ENCODE measurements at places on chromosomes 5 and 9.

GRCh38 chr5:75405296-75405695, 68.3 kb downstream of the HMGCR start:
- no peak for DNase-seq

DNA sequence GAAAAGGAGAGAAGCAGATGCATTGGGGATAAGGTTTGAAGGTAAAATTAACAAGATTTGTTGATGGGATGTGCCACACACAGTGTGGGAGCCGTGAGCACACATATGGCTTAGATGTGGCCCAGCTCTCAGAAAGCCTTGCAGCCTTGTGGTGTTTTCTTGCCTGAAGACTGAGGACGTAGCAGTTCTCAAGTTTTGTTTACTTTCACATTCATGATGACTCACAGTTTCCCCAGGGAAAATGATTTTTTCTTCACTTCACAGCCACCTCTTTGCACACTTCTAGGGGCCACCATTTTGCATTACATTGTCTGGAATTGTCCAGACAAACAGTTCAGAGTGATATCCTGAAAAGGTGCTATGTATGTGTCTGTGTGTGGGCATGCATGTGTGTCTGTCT, 126.2 kb downstream of the BASP1 start:
- no peak for DNase-seq

DNA sequence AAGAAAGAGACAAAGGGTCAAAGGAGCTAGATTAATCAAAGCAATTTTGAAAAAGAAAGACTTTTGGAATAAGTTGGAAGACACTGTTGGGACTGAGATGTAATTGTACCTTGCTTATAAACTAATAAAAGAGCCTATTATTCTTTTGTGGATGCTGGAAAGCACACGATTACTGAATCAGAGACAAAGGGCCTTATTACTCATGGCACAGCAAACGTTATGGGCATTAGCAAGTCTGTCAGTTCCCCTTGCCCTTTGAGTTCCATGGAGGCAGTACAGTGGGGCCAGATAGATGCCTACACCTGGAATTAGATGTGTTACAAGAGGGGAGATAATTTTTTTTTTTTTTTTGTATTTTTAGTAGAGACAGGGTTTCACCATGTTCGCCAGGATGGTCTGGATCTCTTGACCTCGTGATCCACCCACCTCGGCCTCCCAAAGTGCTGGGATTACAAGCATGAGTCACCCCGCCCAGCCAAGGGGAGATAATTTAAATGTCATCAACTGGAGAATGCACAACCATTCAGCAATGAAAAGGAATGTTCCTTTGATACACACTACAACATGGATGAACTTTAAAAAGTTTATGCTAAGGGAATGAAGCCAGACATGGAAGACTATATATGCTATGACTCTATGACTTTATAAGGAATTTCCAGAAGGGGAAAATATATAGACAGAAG, 128.9 kb downstream of the STARD4 start:
- no peak for DNase-seq

DNA sequence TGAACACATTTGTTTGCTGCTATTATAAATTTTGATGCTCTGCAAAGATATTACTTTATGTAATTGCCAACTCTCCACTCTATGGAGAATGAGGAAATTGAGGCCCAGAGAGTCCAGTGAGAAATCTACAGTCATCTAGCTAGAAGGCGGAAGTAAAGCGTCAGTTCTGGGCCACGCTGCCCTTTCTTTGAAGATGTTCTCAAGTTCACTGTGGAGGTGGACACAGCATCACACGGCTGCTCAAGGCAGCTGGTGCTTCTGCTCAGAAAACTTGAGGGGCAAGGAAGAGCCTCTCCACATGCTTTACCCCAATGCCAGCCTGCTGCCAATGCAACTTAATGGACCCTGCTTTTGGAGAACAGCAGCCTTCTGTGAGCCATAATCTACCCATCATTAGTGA, 96.3 kb downstream of the TTLL11 start:
- no peak for DNase-seq

DNA sequence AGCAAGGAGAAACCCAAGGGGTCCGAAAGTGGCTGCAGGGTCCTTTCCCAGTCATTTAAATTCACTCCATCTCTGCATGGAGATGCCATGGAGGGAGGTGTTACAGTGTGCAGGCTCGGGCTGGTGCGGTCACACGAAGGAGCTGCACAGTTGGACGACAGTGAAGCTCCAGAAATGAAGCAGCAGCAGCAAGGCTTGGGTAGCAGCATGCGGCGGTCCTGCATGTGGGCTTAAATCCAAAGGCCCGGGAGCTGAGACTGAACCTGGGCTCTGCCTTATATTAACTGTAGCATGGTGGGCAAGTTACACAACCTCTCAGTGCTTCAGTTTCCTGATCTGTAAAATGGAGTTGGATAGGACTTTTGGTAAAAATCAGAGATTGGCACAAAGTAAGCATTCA, 51.4 kb downstream of the APBA1 start:
- no peak for DNase-seq

- DNase-seq, result no peak
These were observed 181.6 kb upstream of the DMRTA1 start for GRCh38 chr9:22265038-22265437.

DNA sequence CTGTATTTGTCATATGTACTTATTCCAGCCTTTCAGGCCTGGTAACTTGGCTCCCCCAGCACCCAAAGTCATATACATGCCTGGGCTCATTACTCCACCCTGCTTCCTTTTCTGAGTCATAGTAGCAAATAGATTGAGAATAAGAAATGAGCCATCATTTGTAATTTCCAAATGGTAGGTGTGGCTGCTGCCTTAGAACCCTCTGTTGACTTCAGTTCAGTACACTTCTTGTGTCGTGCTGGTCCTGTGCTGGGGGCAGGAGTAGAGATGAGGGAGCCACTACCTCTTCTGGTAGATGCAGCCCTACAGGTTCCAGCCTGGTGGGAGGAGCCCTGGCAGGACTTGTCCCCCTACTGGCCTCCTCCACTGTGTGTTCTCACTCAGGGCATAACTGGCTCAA, 11.1 kb downstream of the GM2A start:
- DNase-seq, result no peak

GRCh38 chr9:128304136-128304970, 17.9 kb downstream of the TRUB2 start:
- no peak for DNase-seq

GRCh38 chr5:59354274-59354673, 539.3 kb downstream of the PDE4D start:
- no peak for DNase-seq

- DNase-seq, result no peak
These were observed 16.9 kb downstream of the CAMSAP1 start for GRCh38 chr9:135890190-135891026.

GRCh38 chr9:134793288-134794188, 87.1 kb upstream of the FCN2 start:
- DNase-seq, result no peak

GRCh38 chr9:85114799-85115198, 445.3 kb downstream of the NTRK2 start:
- DNase-seq, result no peak

- no peak for DNase-seq
These were observed 50.0 kb upstream of the PPARGC1B start for GRCh38 chr5:149679876-149680809.

DNA sequence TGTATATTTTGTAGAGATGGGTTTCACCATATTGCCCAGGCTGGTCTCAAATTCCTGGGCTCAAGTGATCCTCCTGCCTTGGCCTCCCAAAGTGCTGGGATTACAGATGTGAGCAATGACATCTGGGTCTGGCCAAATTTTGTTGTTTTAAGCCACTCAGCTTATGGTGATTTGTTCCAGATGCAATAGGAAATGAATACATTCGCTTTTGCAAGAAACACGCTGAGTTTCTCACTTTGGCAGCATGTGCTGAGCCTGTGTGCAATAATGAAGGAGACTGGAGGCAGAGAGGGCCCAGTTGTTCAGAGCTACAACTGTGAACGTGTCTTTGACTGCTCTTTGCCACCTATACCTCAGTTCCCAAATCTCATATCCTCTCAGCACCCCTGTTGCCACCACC, 56.4 kb downstream of the KIF4B start:
- DNase-seq, result no peak

DNA sequence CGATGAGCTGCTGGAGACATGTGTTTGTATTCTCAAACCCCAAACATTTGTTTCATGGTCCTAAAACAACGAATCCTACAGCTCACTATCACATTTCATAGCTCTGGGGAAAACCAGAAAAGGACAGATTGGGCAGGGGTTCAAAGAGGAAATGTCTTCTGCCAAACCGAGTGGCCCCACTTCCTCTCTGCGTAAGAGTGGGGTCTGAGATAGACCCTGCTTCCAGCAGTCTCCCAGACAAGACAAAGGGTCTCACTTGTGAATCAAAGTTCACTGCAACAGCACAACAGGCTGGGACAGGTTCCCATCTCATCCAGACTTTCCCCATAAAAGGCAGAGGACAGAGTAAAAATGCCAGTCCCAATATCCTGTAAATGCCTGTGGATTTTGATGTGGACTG, 276.2 kb upstream of the SLC24A2 start:
- DNase-seq, result no peak

GRCh38 chr5:39282561-39282960, 63.2 kb upstream of the FYB1 start:
- DNase-seq, result no peak

- DNase-seq, result no peak
These were observed 34.9 kb downstream of the SLC6A3 start for GRCh38 chr5:1410156-1411014.

- no peak for DNase-seq
These were observed 512 bp downstream of the PLK2 start for GRCh38 chr5:58459146-58460001.

- no peak for DNase-seq
These were observed 142.6 kb downstream of the MED10 start for GRCh38 chr5:6235726-6236125.

- no peak for DNase-seq
These were observed 46.7 kb downstream of the SAR1B start for GRCh38 chr5:134585966-134586365.

GRCh38 chr9:37464426-37465248, 613 bp downstream of the ZBTB5 start:
- peak; percentile 52 for DNase-seq

- no peak for DNase-seq
These were observed 307.2 kb downstream of the GADD45G start for GRCh38 chr9:89911721-89912604.

DNA sequence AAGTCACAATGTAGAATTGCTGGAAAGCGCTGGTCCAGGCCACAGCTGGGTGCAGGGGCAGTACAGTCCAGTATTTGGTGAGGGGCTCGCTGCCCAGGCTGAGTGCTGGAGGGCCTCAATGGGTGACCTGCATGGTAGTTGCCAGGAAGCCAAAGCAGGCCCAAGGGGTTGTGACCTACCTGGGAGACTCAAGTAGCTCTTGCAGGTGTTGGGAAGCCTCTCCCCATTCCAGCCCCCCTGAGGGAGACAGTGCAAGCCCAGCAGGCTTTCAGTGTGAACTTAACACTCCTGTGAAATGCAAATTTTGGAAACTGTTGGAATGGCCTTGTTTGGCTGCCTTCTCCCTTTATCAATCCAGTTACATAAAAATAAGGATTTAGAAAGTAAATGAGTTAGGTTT, 13.9 kb downstream of the KDM4C start:
- no peak for DNase-seq

GRCh38 chr9:111969061-111969460, 72.4 kb downstream of the UGCG start:
- no peak for DNase-seq

DNA sequence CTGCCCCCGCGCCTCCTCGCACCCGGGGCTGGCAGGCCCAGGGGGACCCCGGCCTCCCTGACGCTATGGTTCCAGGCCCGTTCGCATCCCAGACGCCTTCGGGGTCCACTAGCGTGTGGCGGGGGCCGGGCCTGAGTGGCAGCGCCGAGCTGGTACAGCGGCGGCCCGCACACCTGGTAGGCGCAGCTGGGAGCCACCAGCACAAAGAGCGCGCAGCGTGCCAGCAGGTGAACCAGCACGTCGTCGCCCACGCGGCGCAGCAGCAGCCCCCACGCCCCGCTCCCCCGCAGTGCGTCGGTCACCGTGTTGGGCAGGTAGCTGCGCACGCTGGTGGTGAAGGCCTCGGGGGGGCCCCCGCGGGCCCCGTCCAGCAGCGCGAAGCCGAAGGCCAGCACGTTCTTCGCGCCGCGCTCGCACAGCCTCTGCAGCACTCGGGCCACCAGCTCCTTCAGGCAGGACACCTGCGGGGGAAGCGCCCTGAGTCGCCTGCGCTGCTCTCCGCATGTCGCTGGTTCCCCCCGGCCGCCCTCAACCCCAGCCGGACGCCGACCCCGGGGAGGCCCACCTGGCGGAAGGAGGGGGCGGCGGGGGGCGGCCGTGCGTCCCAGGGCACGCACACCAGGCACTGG, 548 bp downstream of the TERT start:
- no peak for DNase-seq

DNA sequence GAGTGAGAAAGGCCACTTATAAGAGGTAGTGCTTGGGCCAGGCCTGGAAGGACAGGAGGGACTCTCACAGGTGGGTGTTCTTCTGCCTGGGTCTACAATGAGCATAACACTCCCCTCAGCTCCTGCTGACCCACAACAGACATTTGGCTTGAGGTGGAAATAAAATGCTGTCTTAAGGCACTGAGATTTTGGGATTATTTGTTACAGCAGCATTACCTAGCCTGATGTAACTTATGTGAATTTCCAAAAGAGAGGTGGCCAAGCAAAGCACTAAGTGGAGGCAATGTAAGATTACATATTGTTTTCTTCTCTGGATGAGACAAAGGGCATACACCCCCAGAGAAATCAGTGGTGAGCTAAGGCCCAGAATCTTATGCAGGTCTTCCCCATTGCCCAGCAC, 221.5 kb downstream of the PAX5 start:
- DNase-seq, result no peak

DNA sequence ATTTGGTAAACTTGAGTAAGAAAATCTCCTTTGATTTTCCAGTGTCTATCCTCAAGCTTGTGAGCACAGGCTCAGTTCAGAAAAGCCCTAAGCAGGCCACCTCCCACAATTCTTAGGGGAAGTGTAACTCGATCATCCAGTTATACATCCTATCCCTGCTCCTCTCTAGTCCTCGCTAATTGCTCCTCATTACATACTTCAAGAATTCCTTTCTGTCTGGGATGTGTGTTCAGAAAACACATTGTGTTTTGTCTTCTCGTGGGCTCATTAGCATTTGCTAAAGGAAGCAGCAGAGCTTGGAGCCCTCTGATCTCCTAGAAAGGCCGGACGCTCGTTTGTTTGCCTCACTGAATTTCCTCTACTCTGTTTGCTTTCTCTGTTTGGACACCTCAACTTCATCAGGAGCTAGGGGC, 268.2 kb upstream of the RFX3 start:
- no peak for DNase-seq

DNA sequence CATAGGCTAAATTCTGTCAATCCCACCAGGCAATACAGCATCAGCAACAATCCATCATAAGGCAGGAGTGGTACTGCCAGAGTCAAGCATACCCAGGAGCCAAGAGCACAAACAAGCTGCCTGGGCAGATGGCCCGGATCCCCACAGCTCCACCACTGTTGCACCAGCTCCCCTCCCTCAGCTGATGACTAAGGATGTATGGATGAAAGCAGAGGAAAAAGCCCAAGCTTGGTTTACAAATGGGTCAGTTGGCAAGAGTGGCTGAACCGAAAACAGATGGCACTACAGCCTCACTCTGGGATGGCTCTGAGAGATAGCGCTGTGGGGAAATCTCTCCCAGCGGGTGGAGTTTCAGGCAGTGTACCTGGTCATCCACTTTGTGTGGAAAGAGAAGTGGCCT, 29.4 kb downstream of the DROSHA start:
- no peak for DNase-seq

GRCh38 chr9:354453-354852, 139.8 kb downstream of the DOCK8 start:
- no peak for DNase-seq

GRCh38 chr5:137560420-137560819, 61.3 kb upstream of the SPOCK1 start:
- no peak for DNase-seq

- DNase-seq, result no peak
These were observed 108.8 kb upstream of the CD180 start for GRCh38 chr5:67305401-67305800.
